ENCODE measurements at places on chromosomes 7 and 10. TPM values are rescaled to one million over a fixed set of nuclear protein-coding genes. Genes with fewer than 3 reads are reported as not detected.

RNF133 gene
- total RNA-seq, result 0.93 TPM

COBL gene
- total RNA-seq, result 0.11 TPM

AGR2 gene
- not detected for total RNA-seq

SRRM3 gene
- 5.4 TPM for total RNA-seq

MSMB gene
- not detected for total RNA-seq

NEUROD6 gene
- not detected for total RNA-seq

PPP1R3A gene
- not detected for total RNA-seq

TAF3 gene
- total RNA-seq, result 10.1 TPM

LUC7L2 gene
- 87.6 TPM for total RNA-seq

ITGB8 gene
- total RNA-seq, result 6.5 TPM

STEAP2 gene
- total RNA-seq, result 4.2 TPM

SMKR1 gene
- not detected for total RNA-seq

CRHR2 gene
- not detected for total RNA-seq

LDB1 gene
- 67.7 TPM for total RNA-seq
